ENCODE measurements at places on chromosomes 16 and 17. TPM values are rescaled to one million over a fixed set of nuclear protein-coding genes. Genes with fewer than 3 reads are reported as not detected.

Gene EMP2
- 6.0 TPM for total RNA-seq

Gene HLF
- 0.29 TPM for total RNA-seq

Gene SLC16A13
- total RNA-seq = 7.9 TPM

GRCh38 chr17:40582328-40582901 lies 17.1 kb upstream of the CCR7 start:
- peak; percentile 76 for DNase-seq

Gene GP1BA
- not detected for total RNA-seq

- DNase-seq = no peak
Observed at GRCh38 chr16:23310217-23310616, 8.1 kb downstream of the SCNN1B start.

DNA sequence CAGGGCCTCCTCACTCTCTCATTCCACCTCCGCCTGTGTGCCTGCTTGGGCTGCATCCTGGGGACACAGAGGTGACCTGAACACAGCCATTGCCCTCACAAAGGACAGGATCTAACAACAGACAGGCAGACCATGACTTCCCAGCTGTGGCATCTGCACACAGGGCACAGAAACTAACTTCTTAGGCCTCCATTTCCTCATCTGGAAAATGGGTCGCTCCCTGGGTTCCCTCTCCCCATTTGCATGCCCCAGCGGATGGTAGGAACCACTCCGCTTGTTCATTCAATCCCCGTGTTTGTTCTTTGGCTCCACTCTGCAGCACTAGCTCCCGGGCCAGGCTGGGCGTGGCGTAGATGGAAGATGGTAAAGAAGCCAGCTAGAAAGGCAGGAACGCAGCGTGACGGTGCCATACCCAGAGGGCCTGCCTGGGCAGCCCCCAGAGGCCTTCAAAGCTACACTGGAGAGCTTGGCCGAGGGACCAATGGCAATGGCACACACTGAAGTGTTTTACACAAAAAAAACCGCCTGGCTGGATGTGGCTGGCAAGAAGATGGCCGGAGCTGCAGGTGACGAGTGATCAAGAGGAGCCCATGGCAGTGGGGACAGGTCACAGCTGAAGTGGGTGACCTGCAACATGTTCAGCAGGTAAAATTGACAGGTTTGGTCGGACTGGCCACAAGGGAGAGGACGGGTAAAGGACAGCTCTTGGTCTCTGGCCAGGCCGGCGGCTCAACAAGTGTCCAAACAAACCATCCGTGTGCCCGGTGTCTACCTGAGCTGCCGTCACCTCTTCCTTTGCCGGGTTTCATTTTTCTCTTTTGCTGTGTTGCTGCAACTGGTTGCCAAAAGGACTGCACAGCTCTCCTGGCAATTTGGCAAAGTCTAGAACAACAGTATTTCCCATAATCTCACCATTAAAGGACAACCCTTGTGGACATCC lies 66.9 kb downstream of the SOCS1 start:
- DNase-seq = no peak

- DNase-seq = no peak
Observed at GRCh38 chr16:31107465-31107867, 720 bp upstream of the BCKDK start.

GRCh38 chr16:85757341-85757822 lies 6.5 kb upstream of the C16orf74 start:
- no peak for DNase-seq

DNA sequence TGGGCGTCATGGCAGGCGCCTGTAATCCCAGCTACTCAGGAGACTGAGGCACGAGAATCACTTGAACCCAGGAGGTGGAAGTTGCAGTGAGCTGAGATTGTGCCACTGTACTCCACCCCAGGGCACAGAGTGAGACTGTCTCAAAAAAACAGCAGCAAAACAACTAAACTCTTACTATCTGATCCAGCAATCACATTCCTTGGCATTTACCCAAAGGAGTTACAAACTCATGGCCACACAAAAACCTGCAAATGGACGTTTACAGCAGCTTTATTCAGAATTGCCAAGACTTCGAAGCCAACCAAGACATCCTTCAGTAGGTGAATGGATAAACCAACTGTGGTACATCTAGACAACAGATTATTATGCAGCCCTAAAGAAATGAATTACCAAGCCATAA lies 4.0 kb downstream of the SIAH1 start:
- no peak for DNase-seq

- DNase-seq = no peak
Observed at GRCh38 chr17:10793816-10794215, 10.1 kb downstream of the TMEM238L start.

DNA sequence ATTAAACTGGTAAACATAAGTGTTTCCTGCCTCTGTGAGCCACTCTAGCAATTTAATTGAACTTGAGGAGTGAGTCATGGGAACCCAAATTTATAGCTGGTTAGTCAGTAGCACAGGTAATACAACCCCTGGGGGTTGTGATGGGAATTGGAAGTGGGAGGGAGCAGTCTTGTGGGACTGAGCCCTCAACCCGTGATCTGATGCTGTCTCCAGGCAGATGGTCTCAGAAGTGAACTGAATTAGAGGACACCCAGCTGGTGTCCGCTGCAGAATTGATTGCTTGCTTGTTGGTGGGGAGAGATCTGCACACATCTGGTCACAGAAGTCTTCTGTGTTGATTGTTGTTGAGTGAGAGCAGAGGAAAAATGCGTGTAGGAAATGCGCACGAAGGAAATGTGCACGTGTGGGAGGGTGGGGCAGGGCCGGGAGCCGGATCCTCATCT lies 7.7 kb upstream of the ST6GALNAC2 start:
- DNase-seq = no peak

Gene ZNF771
- 19.0 TPM for total RNA-seq

DNA sequence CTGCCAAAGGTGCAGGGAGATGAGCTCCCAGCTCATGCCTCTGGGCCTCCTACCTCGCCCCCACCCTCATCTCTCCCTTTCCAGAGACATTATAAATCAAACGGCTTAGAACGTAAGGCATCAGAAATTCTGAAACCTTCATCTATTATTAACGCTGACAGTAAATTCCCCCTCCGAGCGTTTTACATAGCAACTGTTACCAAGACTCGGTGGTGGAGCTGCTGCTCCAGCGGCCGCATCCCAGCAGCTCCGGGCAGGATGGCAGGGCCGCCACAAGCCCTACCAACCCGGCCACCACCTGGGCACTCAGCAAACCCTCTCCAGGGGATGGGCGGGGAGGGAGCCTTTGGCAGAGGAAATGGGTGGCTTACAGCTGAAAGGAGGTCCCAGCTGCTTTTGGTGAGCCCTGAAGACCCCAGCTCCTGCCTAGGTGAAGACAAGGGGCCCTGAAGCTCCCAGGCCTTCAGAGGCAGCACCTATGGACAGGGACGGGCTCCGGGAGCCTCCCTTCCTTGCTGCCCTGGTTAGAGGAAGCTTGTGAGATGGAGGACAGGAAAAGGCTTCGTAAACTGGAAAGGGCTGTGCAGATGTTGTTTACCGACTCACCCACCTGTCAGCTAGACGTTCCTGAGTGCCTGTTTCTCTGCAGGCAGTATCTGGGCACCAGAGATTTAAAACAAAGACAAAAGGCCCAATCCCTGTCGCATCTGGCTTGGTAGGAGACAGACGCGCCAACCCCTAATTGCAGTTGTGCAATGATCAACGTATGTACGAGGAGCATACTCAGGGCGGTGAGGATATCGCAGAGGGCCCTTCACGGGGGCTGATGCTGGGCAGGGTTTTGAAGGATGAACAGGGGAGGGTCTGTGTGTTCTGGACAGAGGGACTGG lies 76.9 kb downstream of the RAI1 start:
- no peak for DNase-seq

Gene SLC13A2
- total RNA-seq = not detected
